ENCODE measurements at places on chromosomes 7 and 10.

DNA sequence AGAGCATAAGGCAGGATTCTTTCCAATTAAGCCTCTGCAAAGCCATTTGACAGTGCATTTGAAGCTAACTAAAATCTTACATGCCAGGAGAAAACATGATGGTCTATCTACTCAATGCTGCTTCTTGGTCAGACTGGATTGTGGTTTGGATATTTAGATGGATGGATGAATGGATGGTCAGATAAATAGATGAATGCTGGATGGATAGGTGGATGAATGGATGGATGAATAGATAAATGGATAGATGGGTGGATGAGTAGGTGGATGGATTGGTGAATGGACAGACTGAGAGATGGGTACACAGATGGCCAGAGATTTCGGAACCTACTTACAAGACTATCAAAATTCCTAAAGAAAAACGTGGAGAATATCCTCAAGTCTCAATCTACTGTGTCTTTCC lies 127.6 kb downstream of the SFMBT2 start:
- DNase-seq: no peak

DNA sequence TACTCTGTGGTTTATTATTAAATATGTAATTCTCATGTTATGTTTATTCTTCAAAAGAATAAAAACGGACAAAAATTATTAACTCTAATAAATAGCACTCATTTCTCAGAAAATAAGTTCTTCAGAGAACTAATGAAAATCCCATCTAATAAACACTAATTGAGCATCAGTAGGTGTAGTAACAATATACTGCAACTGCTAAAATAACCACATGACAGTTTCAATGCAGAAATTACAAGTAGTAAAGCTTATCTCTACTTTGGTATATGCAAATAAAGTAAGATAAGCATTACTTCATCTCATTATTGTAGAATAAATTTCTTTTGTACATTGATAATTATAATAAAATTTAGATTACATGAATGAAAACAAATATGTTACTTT lies 56.4 kb upstream of the DKK1 start:
- DNase-seq: no peak

GRCh38 chr10:72094574-72094973 lies 6.2 kb upstream of the SPOCK2 start:
- no peak for DNase-seq

DNA sequence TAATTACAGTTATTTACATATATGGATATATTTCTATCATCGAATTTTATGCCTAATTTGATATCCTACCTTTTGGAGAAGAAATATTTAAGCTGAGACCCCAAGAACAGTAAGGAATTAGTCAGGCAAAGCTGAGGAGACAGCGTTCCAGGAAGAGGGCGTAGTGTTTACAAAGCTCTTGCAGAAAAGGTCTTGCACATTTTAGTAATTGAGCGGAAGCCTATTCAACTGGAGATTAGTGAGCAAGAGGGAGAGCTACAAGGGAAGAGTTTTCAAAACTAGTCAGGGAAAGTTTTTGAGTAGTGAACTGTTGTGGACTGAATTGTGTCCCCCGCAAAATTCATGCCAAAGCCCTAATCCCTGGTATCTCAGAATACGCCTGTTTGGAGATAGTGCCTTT lies 26.5 kb upstream of the POU6F2 start:
- DNase-seq: no peak

GRCh38 chr7:42071372-42072261 lies 165.4 kb downstream of the GLI3 start:
- DNase-seq: no peak

Data from central memory CD4-positive, alpha-beta T cell (primary cell).